Fibroblast of skin of left quadriceps (primary cell): ENCODE measurements at places on chromosomes 13 and 19.

DNA sequence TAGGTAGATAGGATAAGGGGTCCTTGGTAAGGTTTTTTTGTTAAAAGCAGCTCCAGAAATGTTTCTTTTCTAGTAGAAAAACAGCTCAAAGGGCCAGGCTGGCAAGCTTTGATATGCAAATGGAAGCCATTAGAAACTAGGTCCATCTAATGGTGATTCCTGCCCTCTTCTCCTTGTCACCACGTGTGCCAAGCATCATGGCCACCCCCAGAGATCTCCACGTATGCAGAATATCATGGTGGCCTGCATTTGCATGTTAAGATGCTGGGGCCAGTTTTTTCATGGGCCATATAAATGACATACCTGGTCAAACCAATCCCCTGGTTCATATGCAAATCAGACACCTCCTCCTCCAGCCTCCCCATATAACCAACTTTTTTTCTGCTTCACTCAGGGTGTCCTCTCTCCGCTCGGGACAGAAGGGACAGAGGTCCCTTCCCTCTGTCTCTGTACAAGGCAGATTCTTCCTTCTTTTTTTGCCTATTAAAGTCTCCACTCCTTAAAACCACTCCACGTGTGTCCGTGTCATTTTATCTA lies 1335.9 kb downstream of the UQCRFS1 start:
- no peak for DNase-seq

- no peak for DNase-seq
Observed at GRCh38 chr19:36049080-36049698, 4.9 kb downstream of the THAP8 start.

DNA sequence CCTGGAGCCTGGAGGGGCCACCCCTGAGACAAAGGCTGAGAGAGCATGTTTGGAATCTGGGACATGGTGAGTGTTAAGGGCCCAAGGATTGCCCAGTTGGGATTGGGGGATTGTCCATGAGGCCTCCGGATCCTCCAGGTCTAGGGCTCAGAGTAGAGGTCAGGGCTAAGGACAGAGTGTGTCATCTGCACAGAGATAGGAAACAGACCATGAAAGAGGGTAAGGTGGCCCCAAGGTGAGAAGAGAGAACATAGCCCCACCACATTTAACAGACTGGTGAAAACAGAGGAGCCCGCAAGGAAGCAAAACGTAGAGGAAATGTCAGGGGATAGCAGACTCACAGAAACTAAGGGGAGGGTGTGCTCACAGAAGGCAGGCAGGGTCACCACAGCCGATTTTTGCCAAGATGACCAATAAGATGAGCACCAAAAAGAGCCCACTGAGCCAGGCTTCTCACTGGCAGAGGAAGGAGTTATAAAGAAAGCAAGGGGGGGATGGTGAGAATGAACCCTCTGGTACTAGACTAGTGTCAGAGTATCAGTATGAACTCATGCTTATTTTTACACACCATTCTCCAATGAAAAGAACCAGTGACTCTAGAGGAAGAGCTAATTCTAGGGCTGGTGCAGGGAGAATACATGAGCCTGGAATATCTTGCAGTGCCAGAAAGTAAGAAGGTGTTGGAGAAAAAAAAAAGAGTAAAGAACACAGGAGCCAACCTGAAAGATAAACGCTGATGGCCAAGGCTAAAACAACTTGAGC lies 17.5 kb downstream of the DYRK1B start:
- no peak for DNase-seq

DNA sequence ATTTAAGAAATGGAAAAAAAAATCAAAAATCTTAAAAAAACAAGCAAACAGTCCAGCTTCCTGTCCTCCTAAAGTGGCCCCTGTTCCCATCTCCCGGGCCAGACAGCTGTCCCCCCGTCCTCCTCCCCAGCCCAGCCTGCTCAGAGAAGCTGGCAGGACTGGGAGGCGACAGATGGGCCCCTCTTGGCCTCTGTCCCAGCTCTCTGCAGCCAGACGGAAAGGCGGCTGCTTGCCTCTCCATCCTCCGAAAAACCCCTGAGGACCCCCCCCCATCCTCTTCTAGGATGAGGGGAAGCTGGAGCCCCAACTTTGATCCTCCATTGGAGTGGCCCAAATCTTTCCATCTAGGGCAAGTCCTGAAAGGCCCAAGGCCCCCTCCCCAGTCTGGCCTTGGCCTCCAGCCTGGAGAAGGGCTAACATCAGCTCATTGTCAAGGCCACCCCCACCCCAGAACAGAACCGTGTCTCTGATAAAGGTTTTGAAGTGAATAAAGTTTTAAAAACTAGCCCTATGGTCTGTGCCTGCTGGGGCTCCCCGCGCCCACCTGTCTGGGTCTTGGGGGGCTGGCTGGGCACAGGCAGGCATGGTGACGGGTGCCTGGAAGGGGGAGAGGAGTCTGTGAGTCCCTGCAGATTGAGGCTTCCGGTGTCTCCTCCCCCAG lies 3.8 kb downstream of the GADD45GIP1 start:
- no peak for DNase-seq

- no peak for DNase-seq
Observed at GRCh38 chr19:20471431-20471830, 94.2 kb downstream of the ZNF737 start.

DNA sequence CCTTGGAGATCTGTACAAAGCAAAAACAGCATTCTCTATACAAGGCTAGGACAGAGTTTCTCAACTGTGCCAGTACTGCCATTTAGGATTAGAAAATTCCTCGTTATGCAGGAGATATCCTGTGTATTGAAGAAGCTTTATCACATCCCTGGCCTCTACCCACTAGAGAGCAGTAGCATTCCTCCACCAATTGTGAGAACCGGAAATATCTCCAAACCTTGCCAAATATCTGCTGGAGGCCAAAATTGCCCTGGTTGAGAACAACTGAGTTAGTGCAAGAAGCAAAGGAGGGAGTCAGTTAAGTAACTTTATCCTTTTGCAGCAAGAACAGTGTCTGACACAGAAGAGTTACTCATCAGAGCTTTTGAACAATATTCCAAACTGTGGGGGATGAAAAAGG lies 16.2 kb upstream of the FREM2 start:
- DNase-seq, result no peak

- no peak for DNase-seq
Observed at GRCh38 chr19:23015660-23016059, 12.7 kb upstream of the ZNF728 start.

GRCh38 chr19:1076951-1077350 lies 10.0 kb downstream of the ARHGAP45 start:
- no peak for DNase-seq

- no peak for DNase-seq
Observed at GRCh38 chr19:47230921-47231214, at the start of gene BBC3. TSS of gene BBC3 (minus strand) at chr19:47231199. CDS start at chr19:47228431, 2,768 bp downstream.

DNA sequence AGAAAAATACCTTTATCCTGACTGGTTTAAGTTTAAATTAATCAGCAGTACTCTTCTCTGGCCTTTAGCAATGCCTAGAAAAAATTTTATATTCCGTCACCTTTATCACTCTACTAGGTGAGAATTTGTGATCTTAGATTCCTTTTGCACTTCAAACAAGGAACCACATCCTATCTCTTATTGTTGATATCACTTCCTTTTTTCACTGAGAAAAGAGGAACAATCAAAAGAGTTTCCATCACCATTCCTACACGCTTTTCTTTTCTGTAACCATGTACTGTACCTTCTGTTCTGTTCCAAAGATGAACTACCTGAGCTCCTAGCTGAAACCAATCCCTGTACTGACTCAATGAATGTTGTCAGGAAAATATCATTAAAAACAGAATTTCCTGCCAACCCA lies 1379.0 kb upstream of the MIR17HG start:
- DNase-seq, result no peak

DNA sequence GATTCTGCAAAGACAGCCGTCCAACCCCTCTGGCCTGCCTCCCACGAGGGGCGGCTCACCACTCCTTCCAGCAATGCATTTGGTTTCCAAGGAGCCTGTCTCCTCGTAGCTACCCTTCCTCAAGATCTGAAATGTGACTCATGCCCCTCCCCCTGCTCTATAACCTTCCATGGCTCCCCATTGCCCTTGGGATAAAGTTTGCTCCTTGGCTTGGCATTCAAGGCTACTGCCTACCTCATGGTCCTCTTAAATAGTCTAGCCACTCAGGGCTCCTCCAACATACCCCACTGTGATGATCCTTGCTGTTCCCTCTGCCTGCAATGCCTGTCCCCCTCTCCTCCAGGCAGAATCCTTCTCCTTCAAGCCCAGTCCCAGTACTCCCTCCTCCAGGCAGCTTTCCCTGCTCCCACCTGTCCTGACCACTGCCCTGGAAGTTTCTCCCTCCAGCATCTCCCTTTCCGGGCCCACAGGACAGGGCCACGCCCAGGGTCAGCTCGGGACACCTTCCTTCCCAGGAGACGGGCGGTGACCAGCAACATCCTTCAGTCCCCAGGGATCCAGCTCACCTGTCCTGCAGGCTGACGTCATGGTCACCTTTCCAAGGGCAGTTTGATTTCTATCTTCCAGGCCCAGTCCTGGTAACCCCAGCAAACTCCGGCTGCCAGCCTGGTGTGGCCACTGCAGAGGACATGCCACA lies 19.2 kb upstream of the SEMA6B start:
- no peak for DNase-seq

GRCh38 chr19:48629599-48630295 lies 7.4 kb downstream of the DBP start:
- DNase-seq, result no peak

GRCh38 chr19:1416014-1416841 lies 8.8 kb downstream of the DAZAP1 start:
- no peak for DNase-seq

- no peak for DNase-seq
Observed at GRCh38 chr19:28196961-28197360, 1016.0 kb downstream of the UQCRFS1 start.

GRCh38 chr13:110528371-110528770 lies 33.2 kb downstream of the RAB20 start:
- DNase-seq, result no peak

GRCh38 chr19:39136225-39136940 lies 10.8 kb downstream of the PAK4 start:
- no peak for DNase-seq

DNA sequence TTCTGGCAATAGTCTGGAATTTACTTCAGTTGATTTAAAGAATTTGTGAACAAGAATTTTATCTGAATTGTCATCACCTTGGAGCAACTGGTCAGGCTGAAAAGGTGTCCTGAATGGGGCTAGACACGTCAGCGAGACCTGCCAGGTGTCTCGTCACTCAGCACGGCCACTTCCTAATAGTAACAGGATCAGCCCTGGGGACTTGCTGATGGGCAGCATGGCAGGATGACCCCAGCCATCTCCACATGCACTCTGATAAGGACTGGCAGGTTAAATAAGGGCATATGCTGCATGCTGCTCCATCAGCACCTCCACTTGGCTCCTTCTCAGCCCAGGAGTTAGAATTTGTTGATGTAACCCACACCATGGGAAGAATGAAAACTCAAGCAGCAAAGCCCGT lies 224.2 kb downstream of the FOXO1 start:
- no peak for DNase-seq

DNA sequence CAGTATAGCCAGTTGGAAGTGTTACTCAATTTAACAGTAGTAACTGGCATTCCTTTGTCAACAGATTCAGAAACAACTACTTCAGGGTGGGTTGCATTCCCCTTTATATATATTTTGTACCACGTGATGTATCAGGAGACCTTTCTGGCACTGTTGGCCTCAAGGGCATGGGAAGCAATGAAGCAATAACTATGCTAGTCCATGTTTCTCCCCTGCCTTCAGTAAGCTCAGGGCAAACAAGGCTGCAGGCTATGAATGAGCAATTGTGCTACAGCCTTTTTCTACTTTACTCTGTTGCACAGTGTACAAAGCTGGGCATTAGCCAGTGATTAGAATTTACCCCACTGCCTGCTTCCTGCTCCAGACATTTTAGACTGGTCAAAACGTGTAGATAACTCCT lies 348.8 kb downstream of the GPC5 start:
- DNase-seq, result no peak

GRCh38 chr13:112679932-112680677 lies 9.7 kb upstream of the ATP11A start:
- DNase-seq, result no peak

GRCh38 chr19:15971224-15971780 lies 22.5 kb downstream of the OR10H4 start:
- DNase-seq, result no peak

- no peak for DNase-seq
Observed at GRCh38 chr13:46387064-46387851, at the start of gene RUBCNL. TSS of gene RUBCNL (minus strand) at chr13:46387252. CDS start at chr13:46372475, 14,777 bp downstream.

DNA sequence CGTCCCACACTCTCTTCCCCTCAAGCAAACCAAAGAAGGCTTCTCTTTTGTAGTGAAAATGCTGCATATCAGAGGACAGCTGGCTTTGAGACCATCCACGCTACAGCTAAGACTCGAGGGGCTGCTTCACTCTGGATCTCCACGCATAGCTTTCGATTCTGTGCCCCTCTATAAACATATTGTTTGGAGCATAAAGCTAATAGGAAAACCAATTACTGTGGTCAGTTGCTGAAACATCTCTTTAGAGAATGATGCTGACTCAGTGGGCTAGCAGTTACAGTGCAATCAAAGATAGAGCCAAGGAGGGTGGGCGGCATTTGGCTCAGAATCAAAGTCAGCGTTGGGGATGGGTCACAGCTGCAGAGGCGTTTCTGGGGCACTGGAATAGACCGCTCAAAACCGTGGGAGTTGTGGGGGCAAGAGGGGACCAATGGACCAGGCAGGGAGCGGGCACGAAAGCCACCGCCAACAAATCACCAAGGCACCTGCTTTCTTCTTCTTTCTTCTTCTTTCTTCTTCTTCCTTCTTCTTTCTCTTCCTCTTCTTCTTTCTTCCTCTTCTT lies 76.7 kb downstream of the RASL11A start:
- DNase-seq, result no peak

DNA sequence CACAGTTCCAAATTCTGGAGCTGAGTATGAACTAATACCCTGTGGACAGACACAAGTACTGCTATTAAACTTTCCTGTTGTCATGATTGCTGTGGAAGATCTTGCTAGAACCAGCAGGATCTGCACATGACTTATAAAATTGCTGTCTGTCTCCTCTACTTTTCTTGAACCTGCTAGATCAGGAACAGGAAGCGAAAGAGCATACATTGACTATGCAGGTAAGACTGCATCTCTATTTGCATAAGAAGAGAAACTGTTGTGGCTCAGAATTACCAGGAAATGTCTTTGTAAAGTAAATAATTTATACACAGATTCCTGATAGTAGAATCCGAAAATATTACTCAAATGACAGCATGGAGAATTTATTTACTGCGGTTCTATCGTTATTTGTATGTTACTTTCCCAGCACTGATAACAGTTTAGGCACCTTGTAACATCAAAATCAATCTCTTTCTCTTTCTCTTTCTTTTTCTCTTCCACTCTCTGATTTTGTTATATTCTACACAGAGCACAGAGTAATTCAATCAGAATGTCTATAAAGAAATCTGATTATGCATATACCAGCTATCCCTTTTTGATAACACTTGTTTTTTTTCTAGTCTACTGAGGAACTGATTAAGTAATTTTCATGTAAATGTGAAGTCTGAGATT lies 226.5 kb downstream of the MYO16 start:
- DNase-seq, result no peak

GRCh38 chr19:3452171-3452941 lies 28.0 kb downstream of the SMIM24 start:
- DNase-seq, result no peak
